Activated naive CD8-positive, alpha-beta T cell treated with anti-CD3 and anti-CD28 coated beads, Interleukin-2, amount 50 U/mL, for 16 hours (primary cell): ENCODE measurements at places on chromosomes 2 and 18.

DNA sequence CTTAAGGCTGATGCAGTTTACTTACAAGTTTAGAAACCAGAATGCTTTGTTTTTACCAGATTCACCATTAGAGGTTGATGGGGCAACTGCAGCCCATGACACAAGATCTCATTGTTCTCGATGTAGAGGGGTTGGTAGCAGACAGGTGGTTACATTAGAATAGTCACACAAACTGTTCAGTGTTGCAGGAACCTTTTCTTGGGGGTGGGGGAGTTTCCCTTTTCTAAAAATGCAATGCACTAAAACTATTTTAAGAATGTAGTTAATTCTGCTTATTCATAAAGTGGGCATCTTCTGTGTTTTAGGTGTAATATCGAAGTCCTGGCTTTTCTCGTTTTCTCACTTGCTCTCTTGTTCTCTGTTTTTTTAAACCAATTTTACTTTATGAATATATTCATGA, 99.4 kb upstream of the IL1R2 start:
- DNase-seq: no peak

DNA sequence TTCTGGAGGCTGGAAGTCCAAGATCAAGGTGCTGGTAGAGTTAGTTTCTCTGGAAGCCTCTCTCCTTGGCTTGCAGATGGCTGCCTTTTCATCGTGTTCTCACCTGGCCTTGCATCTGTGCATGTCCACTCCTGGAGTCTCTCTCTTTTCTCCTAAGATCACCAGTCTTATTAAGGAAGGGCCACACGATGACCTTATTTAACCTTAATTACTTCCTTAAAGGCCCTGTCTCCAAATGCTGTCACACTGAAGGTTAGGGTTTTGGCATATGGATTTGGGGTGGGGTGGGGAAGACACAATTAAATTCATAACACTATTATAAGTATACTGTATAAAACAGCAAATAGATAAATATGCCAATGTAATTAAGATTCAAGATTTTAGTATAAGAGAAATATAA, 402.4 kb upstream of the HS6ST1 start:
- no peak for DNase-seq

DNA sequence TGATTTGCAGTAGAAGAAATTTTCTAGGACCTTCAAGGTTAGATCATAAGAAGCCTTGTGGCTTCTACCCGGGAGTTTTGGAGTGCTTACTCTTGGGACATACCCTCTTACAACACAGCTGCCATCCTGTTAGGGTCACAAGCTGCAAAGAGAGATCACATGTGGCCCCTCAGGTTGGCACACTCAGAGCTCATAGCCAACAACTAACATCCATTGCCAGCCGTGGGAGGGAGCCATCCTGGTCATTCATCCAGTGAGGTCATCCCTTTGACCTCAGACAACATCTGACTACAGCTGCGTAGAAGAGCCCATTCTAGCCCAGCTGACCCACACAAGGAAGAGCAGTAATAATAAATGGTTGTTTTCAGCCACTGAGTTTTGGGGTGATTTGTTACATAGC, 76.9 kb upstream of the NABP1 start:
- DNase-seq: no peak

GRCh38 chr18:77111449-77111848, 21.1 kb downstream of the MBP start:
- DNase-seq: no peak

GRCh38 chr2:159225025-159226016, 61.2 kb downstream of the WDSUB1 start:
- no peak for DNase-seq

- no peak for DNase-seq
Observed at GRCh38 chr18:67973916-67974315, 457.4 kb upstream of the DSEL start.

DNA sequence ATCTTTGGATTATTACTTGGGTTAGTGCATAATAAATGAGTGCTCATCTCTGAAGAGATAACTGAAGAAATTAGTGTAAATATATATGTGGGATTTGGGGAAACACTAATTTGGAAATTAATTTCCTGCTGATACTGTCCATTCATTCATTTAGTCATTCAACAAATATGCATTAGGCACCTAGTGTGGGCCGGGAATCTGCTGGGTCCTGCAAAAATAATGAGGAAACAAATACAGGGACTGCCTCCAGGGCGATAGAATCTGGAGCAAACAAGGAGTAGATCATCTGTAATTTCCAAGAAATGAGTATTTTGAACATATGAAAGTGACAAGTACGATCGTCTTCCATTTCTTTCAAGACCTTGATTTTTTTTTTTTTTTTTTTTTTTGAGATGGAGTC, 203.7 kb upstream of the LYPD1 start:
- no peak for DNase-seq

DNA sequence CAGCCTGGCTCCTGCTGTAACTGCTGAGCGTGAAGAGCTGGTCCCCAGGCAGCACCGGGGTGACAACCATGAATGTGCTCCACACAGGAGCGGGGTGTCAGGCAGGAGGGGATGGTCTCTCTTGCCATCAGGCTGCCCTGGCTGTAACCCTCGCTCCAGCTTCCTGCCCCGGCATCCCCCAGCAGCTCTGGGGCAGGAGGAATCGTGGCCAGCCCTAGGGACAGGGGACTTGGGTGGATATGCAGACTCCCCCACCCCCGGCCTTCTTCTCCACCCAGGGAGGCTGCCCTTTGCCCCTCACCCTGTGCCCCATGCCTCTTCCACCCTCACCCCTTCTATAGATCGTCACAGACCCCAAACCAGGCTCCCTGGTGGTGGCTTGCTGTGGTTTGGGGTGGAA, 69.4 kb upstream of the SMAD7 start:
- DNase-seq: no peak

GRCh38 chr2:159890551-159891266, 92.7 kb upstream of the CD302 start:
- DNase-seq: no peak

GRCh38 chr2:48109491-48110204, 203.3 kb upstream of the FBXO11 start:
- DNase-seq: no peak

GRCh38 chr18:68665628-68666027, 49.3 kb downstream of the TMX3 start:
- DNase-seq: no peak

- DNase-seq: no peak
Observed at GRCh38 chr2:234955971-234956509, 4.2 kb downstream of the SH3BP4 start.
